ENCODE measurements at places on chromosomes 6 and 20. TPM values are rescaled to one million over a fixed set of nuclear protein-coding genes. Genes with fewer than 3 reads are reported as not detected.

The SIRPD gene
- not detected for total RNA-seq

The TSPO2 gene
- total RNA-seq = not detected

The HUS1B gene
- 0.40 TPM for total RNA-seq

The BPIFB2 gene
- not detected for total RNA-seq

The DDX27 gene
- 18.6 TPM for total RNA-seq

The FABP7 gene
- 0.16 TPM for total RNA-seq

The SRMS gene
- total RNA-seq = not detected

The SNPH gene
- 8.1 TPM for total RNA-seq

The PTK6 gene
- total RNA-seq = not detected

The TRDN gene
- not detected for total RNA-seq

The TINAG gene
- not detected for total RNA-seq

Measured in epithelial cell of alveolus of lung (primary cell).